ENCODE measurements at places on chromosomes 6 and 20. TPM values are rescaled to one million over a fixed set of nuclear protein-coding genes. Genes with fewer than 3 reads are reported as not detected.
A peak's percentile ranks its signal among the peaks of the same experiment; 100 is the strongest.

LAMA4 gene
- total RNA-seq, result 261 TPM

DNA sequence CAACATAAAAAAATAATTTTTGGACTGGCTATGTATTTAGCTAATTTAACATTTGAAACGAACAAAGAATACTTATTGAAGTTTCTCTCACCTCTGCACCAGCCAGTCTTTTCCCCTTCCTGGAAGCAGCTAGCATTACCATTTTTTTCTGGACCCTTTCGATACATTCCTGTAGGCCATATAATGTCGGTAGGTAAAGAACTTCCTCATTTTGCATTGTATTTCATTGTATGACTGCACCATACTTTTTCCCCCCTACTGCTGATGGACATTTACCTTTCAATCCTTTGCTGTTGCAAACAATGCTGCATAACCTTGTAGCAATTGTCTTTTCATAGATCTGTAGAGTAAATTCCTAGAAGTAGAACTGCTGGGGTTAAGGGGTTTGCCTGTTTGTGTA, 17.6 kb downstream of the CBFA2T2 start:
- no peak for DNase-seq

DNA sequence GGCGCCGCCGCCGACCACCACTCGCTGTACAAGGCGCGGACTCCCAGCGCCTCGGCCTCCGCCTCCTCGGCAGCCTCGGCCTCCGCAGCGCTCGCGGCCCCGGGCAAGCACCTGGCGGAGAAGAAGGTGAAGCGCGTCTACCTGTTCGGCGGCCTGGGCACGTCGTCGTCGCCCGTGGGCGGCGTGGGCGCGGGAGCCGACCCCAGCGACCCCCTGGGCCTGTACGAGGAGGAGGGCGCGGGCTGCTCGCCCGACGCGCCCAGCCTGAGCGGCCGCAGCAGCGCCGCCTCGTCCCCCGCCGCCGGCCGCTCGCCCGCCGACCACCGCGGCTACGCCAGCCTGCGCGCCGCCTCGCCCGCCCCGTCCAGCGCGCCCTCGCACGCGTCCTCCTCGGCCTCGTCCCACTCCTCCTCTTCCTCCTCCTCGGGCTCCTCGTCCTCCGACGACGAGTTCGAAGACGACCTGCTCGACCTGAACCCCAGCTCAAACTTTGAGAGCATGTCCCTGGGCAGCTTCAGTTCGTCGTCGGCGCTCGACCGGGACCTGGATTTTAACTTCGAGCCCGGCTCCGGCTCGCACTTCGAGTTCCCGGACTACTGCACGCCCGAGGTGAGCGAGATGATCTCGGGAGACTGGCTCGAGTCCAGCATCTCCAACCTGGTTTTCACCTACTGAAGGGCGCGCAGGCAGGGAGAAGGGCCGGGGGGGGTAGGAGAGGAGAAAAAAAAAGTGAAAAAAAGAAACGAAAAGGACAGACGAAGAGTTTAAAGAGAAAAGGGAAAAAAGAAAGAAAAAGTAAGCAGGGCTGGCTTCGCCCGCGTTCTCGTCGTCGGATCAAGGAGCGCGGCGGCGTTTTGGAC, 2.0 kb downstream of the SOX4 start:
- peak; percentile 44 for DNase-seq

DNA sequence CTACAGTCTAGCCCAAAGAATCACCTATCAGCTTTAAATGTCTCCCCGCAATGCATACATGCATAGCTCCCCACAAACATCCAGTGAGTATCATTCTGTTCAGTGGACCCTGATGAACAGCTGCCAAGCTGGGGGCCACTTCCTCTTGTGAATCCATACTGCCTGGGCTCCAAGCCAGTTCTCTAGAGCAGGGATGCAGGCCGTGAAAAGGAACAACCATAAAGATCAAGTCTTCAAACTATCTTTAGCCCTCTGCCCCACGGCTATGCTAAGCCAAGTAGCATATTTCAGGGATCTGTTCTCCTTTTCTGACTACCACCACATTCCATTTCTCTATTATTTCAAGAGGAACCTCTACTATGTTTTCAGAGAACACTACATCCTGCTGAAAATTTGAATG, 191.7 kb upstream of the BTBD3 start:
- peak; percentile 16 for DNase-seq

GRCh38 chr20:16279320-16279719, 293.9 kb downstream of the KIF16B start:
- peak; percentile 22 for DNase-seq

GRCh38 chr6:159899994-159900745, 9.4 kb downstream of the MAS1 start:
- peak; percentile 50 for DNase-seq

Measured in lung (tissue), 17 donors.